ENCODE measurements at places on chromosomes 12 and 14. TPM values are rescaled to one million over a fixed set of nuclear protein-coding genes. Genes with fewer than 3 reads are reported as not detected.

GRCh38 chr12:101761350-101761749, 22.1 kb upstream of the SYCP3 start:
- no peak overlapping the region for H3K4me3 ChIP-seq
- peaks cover 5% of the 10 kb centered on the region for H3K36me3 ChIP-seq
- no peak overlapping the region for H3K27ac ChIP-seq
- H3K4me1 ChIP-seq: peaks cover 8% of the 10 kb centered on the region
- H3K27me3 ChIP-seq: no peaks in the 10 kb centered on the region

GRCh38 chr14:31508135-31508534, 20.3 kb upstream of the GPR33 start:
- no peaks in the 10 kb centered on the region for H3K27me3 ChIP-seq
- H3K27ac ChIP-seq: no peak overlapping the region
- H3K4me1 ChIP-seq: no peaks in the 10 kb centered on the region
- no peak for DNase-seq

- H3K36me3 ChIP-seq: no peaks in the 10 kb centered on the region
- peak; percentile 7 for DNase-seq
- H3K4me3 ChIP-seq: no peak overlapping the region
- H3K4me1 ChIP-seq: no peaks in the 10 kb centered on the region
Measured at GRCh38 chr12:3797531-3798048, 44.7 kb upstream of the CRACR2A start.

DNA sequence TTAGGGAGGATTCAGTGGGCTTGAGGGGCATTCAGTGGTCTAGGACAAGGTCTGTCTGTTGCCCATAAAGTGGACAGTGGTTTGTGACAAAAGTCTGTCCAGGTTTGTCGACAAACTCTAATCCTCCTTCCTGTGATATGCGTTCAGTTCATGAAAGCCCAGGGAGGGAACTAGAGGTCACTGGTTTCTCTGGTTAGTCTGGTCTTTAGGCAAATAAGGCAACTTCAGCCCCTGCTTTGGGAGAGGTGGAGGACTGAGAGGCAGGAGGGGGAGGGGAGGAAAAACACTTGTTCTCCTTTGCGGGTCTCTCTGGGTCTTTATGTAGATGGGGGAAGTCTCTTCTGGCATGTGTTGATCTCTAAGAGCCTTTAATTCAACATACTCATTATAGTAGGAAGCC, 235.1 kb upstream of the PWP1 start:
- no peaks in the 10 kb centered on the region for H3K4me1 ChIP-seq
- no peak for DNase-seq
- no peak overlapping the region for H3K27ac ChIP-seq
- no peak overlapping the region for H3K4me3 ChIP-seq

Gene NDRG2
- total RNA-seq: 16.0 TPM

- H3K4me1 ChIP-seq: no peaks in the 10 kb centered on the region
- DNase-seq: no peak
- no peaks in the 10 kb centered on the region for H3K27me3 ChIP-seq
- H3K36me3 ChIP-seq: no peaks in the 10 kb centered on the region
- no peak overlapping the region for H3K27ac ChIP-seq
Measured at GRCh38 chr12:98699586-98699985, 54.5 kb downstream of the APAF1 start.

DNA sequence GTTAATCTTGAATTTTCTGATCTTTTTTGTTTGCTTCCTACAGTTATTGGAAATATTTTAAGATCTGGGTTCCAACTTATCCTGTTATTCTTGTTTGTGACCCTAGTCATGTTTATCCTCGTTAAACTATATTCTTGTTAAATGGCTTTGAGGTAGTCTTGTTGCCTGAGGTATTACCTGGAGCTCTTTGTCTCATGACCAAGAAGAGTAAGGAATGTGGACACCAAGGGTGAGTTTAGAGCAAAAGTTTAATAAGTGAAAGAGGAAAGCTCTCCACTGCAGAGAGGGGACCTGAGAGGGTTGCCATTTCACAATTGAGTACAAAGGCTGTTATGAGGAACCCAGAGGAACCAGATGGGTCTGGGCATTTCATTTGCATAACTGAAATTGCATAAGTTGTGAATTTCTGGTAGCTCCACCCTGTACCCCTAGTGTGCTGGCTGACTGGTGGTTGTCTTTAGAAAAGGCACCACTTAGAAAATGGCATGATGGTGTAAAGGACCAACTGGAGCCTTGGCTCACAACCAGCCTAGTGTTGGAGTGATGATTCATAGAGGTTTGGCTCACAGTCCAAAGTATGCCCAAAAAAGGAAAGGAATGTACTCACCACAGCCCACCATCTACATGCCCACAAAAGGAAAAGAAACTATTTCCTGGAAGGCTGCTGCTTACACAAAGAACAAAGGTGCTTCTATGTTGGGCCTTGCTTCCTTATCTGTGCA, 36.7 kb upstream of the RESF1 start:
- H3K27me3 ChIP-seq: no peaks in the 10 kb centered on the region
- H3K27ac ChIP-seq: no peak overlapping the region
- no peaks in the 10 kb centered on the region for H3K36me3 ChIP-seq

Gene TRPV4
- total RNA-seq: 13.0 TPM

GRCh38 chr14:88681755-88682494, 110.8 kb downstream of the EML5 start:
- no peak for DNase-seq
- H3K4me3 ChIP-seq: no peak overlapping the region
- no peaks in the 10 kb centered on the region for H3K4me1 ChIP-seq
- no peaks in the 10 kb centered on the region for H3K27me3 ChIP-seq

Gene FOXG1
- not detected for total RNA-seq

- no peak for DNase-seq
- H3K4me1 ChIP-seq: no peaks in the 10 kb centered on the region
- H3K27ac ChIP-seq: no peak overlapping the region
- no peak overlapping the region for H3K4me3 ChIP-seq
- no peaks in the 10 kb centered on the region for H3K36me3 ChIP-seq
- no peaks in the 10 kb centered on the region for H3K27me3 ChIP-seq
Measured at GRCh38 chr14:89308232-89308959, 108.6 kb downstream of the FOXN3 start.

GRCh38 chr12:132484891-132485441, 5.0 kb upstream of the FBRSL1 start:
- no peak overlapping the region for H3K4me3 ChIP-seq
- peaks cover 17% of the 10 kb centered on the region for H3K36me3 ChIP-seq
- peaks cover 17% of the 10 kb centered on the region for H3K4me1 ChIP-seq
- no peak overlapping the region for H3K27ac ChIP-seq

- H3K36me3 ChIP-seq: peaks cover 35% of the 10 kb centered on the region
- no peak for DNase-seq
- H3K4me3 ChIP-seq: peak overlapping the region; percentile 98
- H3K27ac ChIP-seq: peak overlapping the region; percentile 72
Measured at GRCh38 chr12:109098183-109098604, 797 bp downstream of the UNG start.

Gene PPP4R3A
- 82.2 TPM for total RNA-seq

GRCh38 chr12:71955970-71956369, 17.3 kb downstream of the TPH2 start:
- peaks cover 10% of the 10 kb centered on the region for H3K4me1 ChIP-seq
- no peak overlapping the region for H3K27ac ChIP-seq
- no peaks in the 10 kb centered on the region for H3K36me3 ChIP-seq
- no peak overlapping the region for H3K4me3 ChIP-seq
- peaks cover 7% of the 10 kb centered on the region for H3K27me3 ChIP-seq

Gene TC2N
- 86.6 TPM for total RNA-seq

GRCh38 chr12:13196130-13196921, at the start of gene EMP1:
Gene EMP1 (plus strand): TSS chr12:13196726. CDS start chr12:13211511, 14,785 bp downstream.
- peak within 1 kb of the TSS; percentile 68 for H3K27ac ChIP-seq
- peaks cover 55% of the 10 kb centered on the region for H3K4me1 ChIP-seq
- H3K27me3 ChIP-seq: no peaks in the 10 kb centered on the region
- peak within 1 kb of the TSS; percentile 76 for H3K4me3 ChIP-seq
- peaks cover 42% of the 10 kb centered on the region for H3K36me3 ChIP-seq
- DNase-seq: peak; percentile 88

GRCh38 chr14:32675433-32675832, 263.2 kb upstream of the NPAS3 start:
- H3K4me1 ChIP-seq: no peaks in the 10 kb centered on the region
- peaks cover 14% of the 10 kb centered on the region for H3K27me3 ChIP-seq
- no peaks in the 10 kb centered on the region for H3K36me3 ChIP-seq

Gene NXPH4
- 2.0 TPM for total RNA-seq

GRCh38 chr14:79137045-79137430, 966.9 kb downstream of the NRXN3 start:
- H3K27me3 ChIP-seq: no peaks in the 10 kb centered on the region
- H3K4me3 ChIP-seq: no peak overlapping the region

Gene TGM1
- total RNA-seq: 4.5 TPM

DNA sequence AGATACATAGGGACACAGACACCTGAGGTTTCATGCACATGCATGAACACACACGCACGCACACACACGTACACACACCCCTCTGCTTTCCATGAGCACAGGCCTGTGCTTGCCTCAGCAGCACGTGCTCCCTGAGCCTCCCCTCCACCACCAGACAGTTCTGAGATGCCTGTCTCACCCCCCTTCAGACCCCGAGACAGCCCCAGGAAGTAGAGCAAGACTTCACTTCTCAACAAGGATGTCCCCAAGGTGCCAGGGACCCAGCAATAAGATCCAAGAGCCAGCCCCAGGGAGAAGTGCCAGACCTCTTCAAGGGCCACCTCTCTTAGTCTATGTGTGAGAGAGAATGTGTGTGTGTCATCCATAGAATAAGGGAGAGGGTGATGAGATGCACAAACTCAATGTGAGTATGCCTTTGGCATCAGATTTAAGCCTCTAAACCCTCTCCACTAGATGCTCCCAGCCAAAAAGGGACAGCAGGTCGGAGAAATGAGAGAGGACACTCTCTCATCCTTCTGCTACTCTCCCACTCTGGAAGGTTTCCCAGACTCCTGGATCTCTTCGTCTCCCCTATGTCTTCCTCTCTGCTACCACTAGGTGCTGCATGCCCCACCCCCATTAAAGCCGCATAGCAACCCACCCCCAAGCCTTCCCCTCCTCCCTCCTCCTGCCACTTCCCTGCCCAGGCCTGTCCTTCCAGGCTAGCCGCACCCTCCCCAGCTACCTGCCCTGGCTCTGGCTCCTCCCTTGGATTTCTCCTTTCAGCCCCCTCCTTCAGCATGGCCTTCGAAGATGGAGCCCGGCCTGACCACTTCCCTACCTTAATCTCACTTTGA, 7.7 kb downstream of the RARG start:
- peak; percentile 38 for DNase-seq
- H3K27me3 ChIP-seq: no peaks in the 10 kb centered on the region
- no peak overlapping the region for H3K27ac ChIP-seq
- H3K4me3 ChIP-seq: no peak overlapping the region
- H3K36me3 ChIP-seq: peaks cover 40% of the 10 kb centered on the region

Gene CISTR
- not detected for total RNA-seq

Gene CD27
- total RNA-seq: not detected

GRCh38 chr14:62206456-62206855, 444.2 kb downstream of the SNAPC1 start:
- no peak for DNase-seq
- H3K27me3 ChIP-seq: peaks cover 21% of the 10 kb centered on the region

Gene MYF5
- not detected for total RNA-seq

DNA sequence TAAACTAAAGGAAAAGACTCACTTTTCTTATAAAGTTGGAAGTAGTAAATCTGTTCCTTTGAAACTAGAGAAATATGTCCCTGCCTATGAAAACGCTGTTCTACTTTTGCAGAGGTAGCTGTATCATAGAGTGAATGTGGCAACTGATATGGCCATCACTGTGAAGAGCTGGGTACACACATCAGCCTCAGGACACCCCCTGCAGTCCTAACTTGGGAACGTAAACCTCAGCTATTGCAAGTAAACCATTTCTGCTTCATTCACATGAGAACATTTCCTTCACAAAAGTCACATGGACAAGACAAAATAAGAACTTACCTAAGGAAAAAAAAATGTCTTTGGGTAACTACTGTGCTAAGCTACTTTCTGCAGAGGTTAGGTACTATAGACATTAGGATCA, 233.3 kb upstream of the PPFIA2 start:
- H3K27me3 ChIP-seq: no peaks in the 10 kb centered on the region
- peaks cover 9% of the 10 kb centered on the region for H3K4me1 ChIP-seq
- H3K27ac ChIP-seq: no peak overlapping the region
- H3K4me3 ChIP-seq: no peak overlapping the region
- H3K36me3 ChIP-seq: no peaks in the 10 kb centered on the region

DNA sequence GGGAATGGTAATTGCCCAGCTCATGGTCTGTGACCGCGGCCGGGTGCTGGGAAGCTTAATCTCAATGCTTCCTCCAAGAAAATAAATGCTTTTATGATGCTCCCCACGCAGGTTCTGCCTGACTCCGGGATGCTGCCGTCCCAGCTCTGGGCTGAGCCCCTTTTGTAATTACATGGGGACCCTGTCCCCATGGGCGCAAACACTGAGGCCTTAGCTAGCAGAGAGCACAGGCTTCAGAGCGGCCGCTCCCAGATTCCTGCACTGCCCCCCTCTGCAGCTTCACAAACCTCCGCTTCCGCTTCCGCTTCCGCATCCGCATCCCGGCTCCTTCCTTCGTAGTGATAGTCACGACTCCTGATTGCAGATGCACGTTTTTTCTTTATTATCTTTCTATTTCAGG, 129.5 kb downstream of the KIF26A start:
- H3K4me1 ChIP-seq: no peaks in the 10 kb centered on the region
- no peak for DNase-seq
- peaks cover 51% of the 10 kb centered on the region for H3K27me3 ChIP-seq
- no peaks in the 10 kb centered on the region for H3K36me3 ChIP-seq
- no peak overlapping the region for H3K27ac ChIP-seq

Gene LBHD2
- total RNA-seq: not detected

- H3K4me3 ChIP-seq: no peak overlapping the region
- DNase-seq: peak; percentile 29
- H3K36me3 ChIP-seq: peaks cover 4% of the 10 kb centered on the region
- H3K27ac ChIP-seq: no peak overlapping the region
- H3K27me3 ChIP-seq: no peaks in the 10 kb centered on the region
Measured at GRCh38 chr14:91890291-91890749, 23.0 kb upstream of the TC2N start.

- no peak overlapping the region for H3K27ac ChIP-seq
- no peak for DNase-seq
Measured at GRCh38 chr12:130702966-130703732, 12.9 kb downstream of the RIMBP2 start.

Gene AGAP2
- total RNA-seq: 0.57 TPM

Gene SSTR1
- 0.24 TPM for total RNA-seq

Gene FUT8
- total RNA-seq: 129 TPM

Gene ZBTB42
- 13.9 TPM for total RNA-seq

DNA sequence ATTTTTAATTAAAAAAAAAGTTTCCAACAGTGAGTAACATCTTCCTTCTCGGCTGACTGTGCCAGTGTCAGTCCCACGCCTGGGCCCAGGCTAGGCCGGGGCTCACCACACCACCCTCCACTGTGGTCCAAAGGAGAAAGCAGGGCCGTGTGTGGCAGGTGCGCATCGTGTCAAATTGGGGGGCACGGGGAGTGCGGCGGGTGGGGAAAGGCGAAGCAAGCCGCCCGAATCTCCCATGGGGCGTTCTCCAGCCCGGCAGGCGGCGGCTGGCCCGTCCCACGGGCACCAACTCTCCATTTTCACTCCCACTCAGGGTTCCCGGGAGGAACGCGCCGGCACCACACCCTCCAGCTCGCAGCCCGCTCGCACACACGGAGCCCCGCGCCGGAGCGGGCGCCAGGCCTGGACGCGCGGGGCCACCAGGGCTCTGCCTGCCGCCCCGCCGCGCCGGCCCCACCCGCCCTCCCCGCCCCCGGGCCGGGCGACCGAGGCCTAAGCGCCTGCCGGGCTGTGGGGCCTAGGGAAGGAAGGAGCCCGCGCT, 604 bp downstream of the EEA1 start:
- H3K4me3 ChIP-seq: peak overlapping the region; percentile 78
- H3K27me3 ChIP-seq: no peaks in the 10 kb centered on the region
- peaks cover 41% of the 10 kb centered on the region for H3K4me1 ChIP-seq
- no peak for DNase-seq
- H3K36me3 ChIP-seq: peaks cover 28% of the 10 kb centered on the region
- peak overlapping the region; percentile 95 for H3K27ac ChIP-seq

Measured in Calu3 (cell line).